ENCODE measurements at places on chromosomes 5 and 9. TPM values are rescaled to one million over a fixed set of nuclear protein-coding genes. Genes with fewer than 3 reads are reported as not detected.
A peak's percentile ranks its signal among the peaks of the same experiment; 100 is the strongest.

GRCh38 chr5:32840606-32841005 lies 129.5 kb downstream of the NPR3 start:
- H3K36me3 ChIP-seq = no peaks in the 10 kb centered on the region
- no peaks in the 10 kb centered on the region for H3K4me1 ChIP-seq
- no peak overlapping the region for H3K27ac ChIP-seq
- H3K27me3 ChIP-seq = no peaks in the 10 kb centered on the region
- DNase-seq = no peak

DNA sequence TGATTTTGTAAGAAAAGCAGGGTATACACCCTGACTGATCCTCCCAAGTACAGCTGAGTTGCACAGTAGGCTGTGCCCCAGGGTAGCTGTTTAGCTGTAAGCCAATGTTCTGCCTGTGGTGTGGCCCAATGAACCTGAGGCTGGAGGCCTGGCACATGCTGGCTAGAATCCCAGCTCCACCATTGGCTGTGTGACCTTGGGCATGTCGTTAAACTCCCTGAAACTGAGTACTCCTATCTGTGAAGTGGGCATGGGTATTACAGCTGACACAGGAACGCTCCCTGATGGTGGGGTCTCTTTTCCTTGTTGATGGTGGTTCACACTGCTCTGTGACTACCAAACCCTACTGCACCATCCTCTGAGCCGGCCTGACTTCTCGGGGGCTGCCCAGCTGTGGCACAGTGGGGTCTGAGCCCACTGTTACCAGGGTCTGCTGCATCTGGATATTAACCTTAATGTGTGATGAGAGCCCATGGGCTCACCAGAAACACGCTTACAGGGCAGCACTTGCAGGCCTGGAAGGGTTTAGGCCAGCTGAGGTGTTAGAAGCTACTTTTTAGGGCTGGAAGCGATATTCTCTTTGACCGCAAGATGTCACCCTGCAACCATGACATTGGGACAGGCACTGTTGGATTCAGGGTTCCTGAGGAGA lies 7.0 kb upstream of the GADD45G start:
- no peak overlapping the region for H3K4me3 ChIP-seq
- H3K4me1 ChIP-seq = no peaks in the 10 kb centered on the region
- H3K36me3 ChIP-seq = no peaks in the 10 kb centered on the region
- DNase-seq = peak; percentile 57
- peaks cover 35% of the 10 kb centered on the region for H3K27me3 ChIP-seq

DNA sequence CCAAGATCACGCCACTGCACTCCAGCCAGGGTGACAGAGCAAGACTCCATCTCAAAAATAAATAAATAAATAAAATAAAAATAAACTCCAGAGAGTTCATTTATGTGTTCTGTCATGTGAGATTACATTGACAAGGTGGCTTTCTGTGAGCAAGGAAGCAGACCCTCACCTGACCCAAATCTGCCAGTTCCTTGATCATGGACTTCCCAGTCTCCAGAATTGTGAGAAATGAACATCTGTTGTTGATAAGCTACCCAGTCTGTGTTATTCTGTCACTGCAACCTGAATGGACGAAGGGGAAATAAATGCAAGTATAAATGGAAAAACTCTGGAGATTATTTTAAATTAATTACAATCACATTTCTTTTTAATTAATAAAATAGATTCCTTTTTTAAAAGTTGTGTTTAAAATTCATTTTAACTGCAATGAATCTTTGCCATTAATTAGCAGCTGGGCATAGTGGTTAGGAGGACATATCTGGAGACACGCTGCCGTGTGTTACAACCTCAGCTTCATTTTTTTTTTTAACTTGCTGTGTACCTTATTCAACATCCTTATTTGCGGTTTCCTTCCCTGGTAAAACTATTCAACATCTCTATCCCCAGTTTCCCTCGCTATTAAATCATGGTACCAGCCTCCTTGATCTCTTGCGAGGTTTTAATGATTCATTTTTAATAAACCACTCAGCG lies 376.4 kb downstream of the CHSY3 start:
- H3K27ac ChIP-seq = no peak overlapping the region
- H3K36me3 ChIP-seq = no peaks in the 10 kb centered on the region
- DNase-seq = no peak
- no peaks in the 10 kb centered on the region for H3K4me1 ChIP-seq

DNA sequence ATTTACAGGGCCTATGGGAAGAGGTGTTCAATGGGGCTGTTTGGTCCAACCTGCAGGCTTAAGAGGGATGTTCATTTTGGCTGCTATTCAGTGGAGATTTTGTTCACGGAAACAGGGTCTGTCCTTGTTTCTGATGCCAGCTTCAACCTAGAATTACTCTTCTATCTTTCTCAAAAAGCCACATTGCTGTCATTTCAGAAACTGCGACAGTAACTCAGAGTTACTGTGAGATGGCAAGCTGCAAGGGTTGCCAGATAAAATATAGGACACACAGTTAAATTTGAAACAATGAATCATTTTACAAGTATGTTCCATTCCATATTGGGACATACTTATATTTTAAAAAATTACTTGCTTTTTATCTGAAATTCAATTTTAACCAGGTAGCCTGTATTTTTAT lies 128.0 kb downstream of the NPR3 start:
- no peaks in the 10 kb centered on the region for H3K36me3 ChIP-seq
- H3K4me1 ChIP-seq = no peaks in the 10 kb centered on the region
- DNase-seq = no peak
- no peak overlapping the region for H3K4me3 ChIP-seq

- DNase-seq = no peak
- no peaks in the 10 kb centered on the region for H3K27me3 ChIP-seq
- H3K4me1 ChIP-seq = no peaks in the 10 kb centered on the region
- no peak overlapping the region for H3K27ac ChIP-seq
Observed at GRCh38 chr5:147160902-147161700, 73.7 kb upstream of the STK32A start.

- no peak overlapping the region for H3K4me3 ChIP-seq
- peaks cover 4% of the 10 kb centered on the region for H3K36me3 ChIP-seq
- H3K4me1 ChIP-seq = no peaks in the 10 kb centered on the region
- DNase-seq = no peak
Observed at GRCh38 chr9:131049829-131050715, 41.1 kb downstream of the LAMC3 start.

DNA sequence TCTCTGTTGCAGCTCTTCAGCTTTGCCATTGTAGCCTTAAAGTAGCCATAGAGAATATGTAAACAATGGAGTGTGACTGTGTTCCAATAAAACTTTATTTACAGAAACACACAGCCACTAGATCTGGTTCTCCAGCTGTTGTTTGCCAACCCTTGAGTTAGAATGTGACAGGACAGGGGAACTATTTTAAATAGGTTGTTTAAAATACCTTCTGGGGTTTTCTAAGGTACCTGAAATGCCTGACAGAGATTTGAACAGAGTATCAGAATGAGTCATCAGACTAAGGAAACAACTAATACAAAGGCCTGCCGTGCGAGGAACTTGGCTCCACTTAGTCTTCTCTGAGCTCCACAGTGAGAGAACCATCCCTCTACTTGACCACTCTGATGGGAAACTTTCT lies 85.4 kb downstream of the HSD17B4 start:
- no peaks in the 10 kb centered on the region for H3K36me3 ChIP-seq
- peak; percentile 25 for DNase-seq
- H3K27ac ChIP-seq = no peak overlapping the region
- no peak overlapping the region for H3K4me3 ChIP-seq
- H3K27me3 ChIP-seq = no peaks in the 10 kb centered on the region
- H3K4me1 ChIP-seq = peaks cover 8% of the 10 kb centered on the region

GRCh38 chr9:121483049-121483448 lies 16.6 kb downstream of the GGTA1 start:
- H3K27me3 ChIP-seq = peaks cover 15% of the 10 kb centered on the region
- no peaks in the 10 kb centered on the region for H3K36me3 ChIP-seq
- H3K4me1 ChIP-seq = no peaks in the 10 kb centered on the region
- H3K27ac ChIP-seq = no peak overlapping the region
- H3K4me3 ChIP-seq = no peak overlapping the region
- no peak for DNase-seq

DNA sequence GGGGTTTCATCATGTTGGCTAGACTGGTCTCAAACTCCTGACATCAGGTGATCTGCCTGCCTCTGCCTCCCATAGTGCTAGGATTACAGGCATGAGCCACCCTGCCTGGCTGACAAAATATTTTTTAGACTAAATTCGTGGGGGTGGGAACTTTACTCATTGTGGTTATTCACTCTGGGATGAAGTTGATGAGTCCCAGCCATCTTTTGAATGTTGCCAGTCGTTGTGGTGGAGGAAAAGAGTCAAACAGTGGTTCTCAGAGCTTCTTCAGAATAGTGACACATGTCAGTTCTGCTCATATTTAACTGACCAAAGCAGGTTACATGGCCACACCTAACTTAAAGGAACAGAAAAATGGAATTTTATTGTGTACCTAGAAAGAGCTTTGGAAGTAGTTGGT lies 6.9 kb downstream of the SREK1 start:
- no peaks in the 10 kb centered on the region for H3K27me3 ChIP-seq
- no peak overlapping the region for H3K27ac ChIP-seq
- no peak overlapping the region for H3K4me3 ChIP-seq
- DNase-seq = no peak
- H3K4me1 ChIP-seq = peaks cover 20% of the 10 kb centered on the region

- no peak for DNase-seq
- H3K36me3 ChIP-seq = peaks cover 7% of the 10 kb centered on the region
- H3K27me3 ChIP-seq = no peaks in the 10 kb centered on the region
Observed at GRCh38 chr9:114791736-114792135, 14.1 kb downstream of the TNFSF15 start.

- no peaks in the 10 kb centered on the region for H3K4me1 ChIP-seq
- DNase-seq = no peak
- no peaks in the 10 kb centered on the region for H3K36me3 ChIP-seq
- H3K4me3 ChIP-seq = no peak overlapping the region
Observed at GRCh38 chr9:109974918-109975276, 194.9 kb downstream of the PALM2AKAP2 start.

WDR31 gene
- 3.1 TPM for total RNA-seq

OR2Y1 gene
- total RNA-seq = not detected

SLC34A1 gene
- 0.64 TPM for total RNA-seq

SLCO4C1 gene
- total RNA-seq = 3.4 TPM

Data from Calu3 (cell line).